T-helper 1 cell (primary cell): ENCODE measurements at places on chromosomes 4 and X.

DNA sequence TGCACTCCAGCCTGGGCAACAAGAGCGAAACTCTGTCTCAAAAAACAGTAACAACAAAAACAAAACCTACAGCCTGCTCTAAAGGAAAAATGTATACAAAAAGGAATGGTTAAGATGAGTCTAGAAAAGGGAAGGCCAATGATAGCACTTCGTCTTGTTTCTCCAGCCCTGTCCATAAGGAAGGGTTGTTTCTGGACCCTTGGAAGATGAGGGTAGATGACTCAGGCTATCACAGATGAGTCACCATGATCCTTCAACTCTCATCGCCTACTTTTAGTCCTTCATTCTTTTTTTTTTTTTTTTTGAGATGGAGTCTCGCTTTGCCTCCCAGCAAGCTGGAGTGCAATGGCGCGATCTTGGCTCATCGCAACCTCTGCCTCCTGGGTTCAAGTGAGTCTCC, 8.8 kb downstream of the PLA2G12A start:
- DNase-seq, result no peak

DNA sequence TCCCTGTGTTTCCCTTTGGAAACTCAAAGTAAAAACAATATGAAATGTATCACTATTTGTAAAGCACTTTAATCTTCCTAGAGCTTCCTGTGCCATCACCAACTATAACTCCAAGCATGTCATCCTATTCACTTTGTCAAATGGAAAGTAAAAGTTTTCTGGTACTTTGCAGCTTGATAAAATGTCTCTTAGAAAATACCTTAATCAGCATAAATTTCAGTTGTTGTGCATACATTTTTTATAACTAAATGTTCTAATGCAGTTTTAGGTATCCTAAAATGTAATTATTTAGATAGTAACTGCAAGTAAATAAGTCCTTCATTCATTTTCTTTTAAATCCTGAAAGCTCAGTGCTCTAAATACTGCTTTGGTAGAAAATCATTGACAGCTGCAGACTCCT, 558.7 kb downstream of the GRID2 start:
- no peak for DNase-seq

DNA sequence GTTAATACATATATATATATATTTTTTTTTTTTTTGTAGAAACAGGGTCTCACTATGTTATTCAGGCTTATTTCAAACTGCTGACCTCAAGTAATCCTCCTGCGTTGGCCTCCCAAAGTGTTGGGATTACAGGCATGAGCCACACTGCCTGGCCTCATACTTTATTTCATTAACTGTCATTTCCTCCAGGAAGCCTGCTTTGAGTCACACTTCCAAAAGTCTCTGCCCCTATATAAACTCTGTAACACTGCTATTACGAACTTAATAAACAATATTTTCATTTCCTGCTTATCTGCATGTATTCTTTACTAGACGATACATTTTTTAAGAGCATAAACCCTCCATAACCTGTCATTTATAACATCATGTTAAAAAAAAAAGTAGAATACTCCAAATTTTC, 167.2 kb downstream of the WDFY3 start:
- DNase-seq, result no peak

GRCh38 chrX:57156397-57157049, 19.3 kb upstream of the SPIN2A start:
- DNase-seq, result no peak

DNA sequence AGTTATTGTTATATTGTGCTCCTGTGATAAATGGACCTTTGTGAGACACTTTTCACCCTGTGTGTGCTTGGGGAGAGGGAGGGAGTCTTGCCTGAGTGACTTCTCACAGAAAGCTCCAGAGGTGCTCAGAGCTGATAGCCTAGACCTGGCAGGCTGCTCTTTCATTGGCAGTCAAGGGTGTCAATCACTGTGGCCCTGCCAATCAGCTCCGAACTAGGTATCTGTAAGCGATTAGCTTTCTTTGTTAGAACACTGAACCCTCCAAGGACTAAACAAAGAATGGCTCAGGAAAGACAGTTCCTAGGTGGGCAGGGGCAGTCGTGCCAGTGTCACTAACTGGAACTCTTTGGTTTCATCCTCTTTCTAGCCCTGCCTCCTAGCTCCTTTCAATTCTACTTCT, 2.7 kb upstream of the NALF2 start:
- no peak for DNase-seq

DNA sequence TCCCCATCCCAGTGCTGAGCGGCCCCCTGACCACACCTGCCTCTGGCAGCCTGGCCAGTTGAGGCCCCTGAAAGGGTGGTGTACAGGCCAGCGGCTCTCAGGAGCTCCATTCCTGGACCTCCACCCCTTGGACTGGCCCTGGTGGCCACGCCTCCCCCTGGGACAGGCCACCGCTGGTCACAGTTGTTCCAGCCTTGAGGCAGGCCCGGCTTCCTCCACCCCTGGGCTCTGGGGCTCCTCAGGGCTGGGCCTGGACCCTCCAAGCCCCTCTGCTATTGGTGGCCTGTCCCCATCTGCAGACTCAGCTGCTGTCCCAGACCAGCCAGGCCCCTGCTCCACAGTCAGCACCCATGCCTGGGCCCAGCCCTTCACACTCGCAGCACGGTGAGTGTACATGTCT, 93.2 kb upstream of the NKX1-1 start:
- DNase-seq, result no peak

- no peak for DNase-seq
Measured at GRCh38 chr4:139526928-139527327, 29.1 kb downstream of the SETD7 start.

DNA sequence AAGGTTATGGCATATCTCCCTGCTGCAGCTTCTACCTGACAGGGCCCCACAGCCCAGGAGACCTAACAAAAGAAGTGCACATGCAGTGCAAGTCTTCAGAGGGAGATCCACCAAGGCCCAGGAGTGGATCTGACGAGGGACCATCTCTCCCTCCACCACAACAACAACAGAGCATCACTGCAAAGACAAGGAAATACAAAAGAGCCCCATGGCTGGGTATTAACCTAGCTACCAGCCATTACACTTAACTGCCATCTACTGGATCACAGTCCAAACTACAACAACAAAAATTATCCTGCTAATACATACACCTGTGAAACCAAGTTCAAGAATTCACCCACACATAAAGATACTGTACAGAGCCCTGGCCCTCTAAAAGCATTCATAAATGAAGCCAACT, 280.2 kb upstream of the SLC7A11 start:
- DNase-seq, result no peak

GRCh38 chr4:78002260-78002659, 54.9 kb upstream of the FRAS1 start:
- DNase-seq, result no peak

DNA sequence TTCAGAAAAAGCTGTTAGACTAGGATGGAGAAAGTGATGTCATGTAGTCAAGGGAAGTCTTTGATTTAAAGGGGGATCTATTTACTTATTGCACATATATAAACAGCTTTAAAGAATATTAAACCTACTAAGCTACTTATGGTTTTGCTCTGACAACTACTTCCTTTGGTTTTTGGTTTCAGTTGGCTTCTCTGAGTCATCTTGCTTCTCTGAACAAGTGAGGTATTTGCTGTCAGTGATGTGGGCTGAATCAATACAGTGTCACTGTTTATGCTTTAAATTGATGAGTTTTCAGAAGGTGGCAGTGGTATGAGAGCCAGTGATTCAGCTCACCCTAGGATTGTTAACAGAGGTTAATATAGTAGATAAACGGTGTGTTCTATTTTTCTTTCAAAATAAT, 75.1 kb downstream of the CEP44 start:
- DNase-seq, result no peak

- no peak for DNase-seq
Measured at GRCh38 chr4:123672987-123673386, 276.4 kb downstream of the SPRY1 start.

- no peak for DNase-seq
Measured at GRCh38 chrX:80022363-80023031, 7.9 kb downstream of the TBX22 start.

GRCh38 chr4:14379183-14379582, 623.1 kb upstream of the CPEB2 start:
- DNase-seq, result no peak

- DNase-seq, result no peak
Measured at GRCh38 chrX:153446950-153447580, 1.2 kb upstream of the TREX2 start.

- DNase-seq, result no peak
Measured at GRCh38 chrX:143536176-143536575, 18.9 kb upstream of the SPANXN3 start.

- no peak for DNase-seq
Measured at GRCh38 chrX:136766785-136767103, 14.0 kb downstream of the ARHGEF6 start.

GRCh38 chr4:123449780-123450179, 53.2 kb downstream of the SPRY1 start:
- no peak for DNase-seq

DNA sequence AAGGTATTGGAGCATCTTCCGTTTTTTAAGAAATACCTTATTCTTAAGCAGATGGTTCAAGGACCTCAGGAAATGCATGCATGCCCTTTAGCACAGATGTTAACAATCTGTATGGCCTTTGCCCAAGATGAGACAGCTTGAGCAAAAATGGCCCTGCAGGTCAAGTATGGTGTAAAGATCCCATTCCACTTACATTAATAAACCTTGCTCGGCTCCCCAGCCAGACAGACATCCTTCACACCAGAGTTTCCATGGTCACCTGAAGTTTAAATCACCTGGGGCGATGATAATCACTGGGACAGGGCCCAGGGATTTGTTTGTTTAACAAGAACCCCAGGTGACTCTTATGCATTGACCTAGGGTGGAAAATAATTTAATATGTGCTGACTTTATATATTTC, 287.0 kb upstream of the NOCT start:
- no peak for DNase-seq

GRCh38 chrX:53481093-53481492, 46.9 kb upstream of the HSD17B10 start:
- DNase-seq, result no peak

DNA sequence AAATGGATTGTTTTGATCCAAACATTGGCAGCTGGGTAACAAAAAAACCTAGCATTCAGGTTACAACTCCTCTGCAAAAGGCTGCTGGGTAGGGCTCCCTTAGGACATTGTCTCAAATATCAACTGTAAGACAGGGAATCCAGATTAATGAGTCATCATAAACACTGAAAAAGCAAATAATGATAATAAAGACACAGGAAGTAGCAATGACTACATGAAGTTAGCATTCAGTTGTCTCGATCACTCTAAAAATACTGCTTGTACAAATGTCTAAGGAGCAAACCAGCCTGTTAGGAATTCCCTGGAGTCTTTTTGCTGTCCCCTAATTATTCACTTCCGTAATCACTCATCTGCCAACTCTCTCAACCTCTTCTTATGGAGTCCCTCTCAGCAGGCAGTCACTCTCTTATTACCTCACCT, 259.2 kb downstream of the GPC3 start:
- DNase-seq, result no peak

DNA sequence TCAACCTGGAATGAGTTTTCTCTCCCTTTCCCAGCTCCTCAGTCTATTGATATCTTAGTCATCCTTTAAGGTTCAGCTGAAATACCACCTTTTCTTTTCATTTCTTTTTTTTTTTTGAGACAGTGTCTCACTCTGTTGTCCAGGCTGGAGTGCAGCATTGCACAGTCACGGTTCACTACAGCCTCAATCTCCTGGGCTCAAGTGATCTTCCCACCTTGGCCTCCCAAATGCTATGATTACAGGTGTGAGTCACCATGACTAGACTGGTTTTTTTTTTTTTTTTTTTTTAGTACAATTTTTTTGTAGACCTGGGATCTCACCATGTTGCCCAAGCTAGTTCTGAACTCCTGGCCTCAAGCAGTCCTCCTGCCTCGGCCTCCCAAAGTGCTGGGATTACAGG, 28.9 kb downstream of the AFF1 start:
- DNase-seq, result no peak

GRCh38 chr4:47010347-47010911, 17.0 kb upstream of the GABRA4 start:
- DNase-seq, result no peak

DNA sequence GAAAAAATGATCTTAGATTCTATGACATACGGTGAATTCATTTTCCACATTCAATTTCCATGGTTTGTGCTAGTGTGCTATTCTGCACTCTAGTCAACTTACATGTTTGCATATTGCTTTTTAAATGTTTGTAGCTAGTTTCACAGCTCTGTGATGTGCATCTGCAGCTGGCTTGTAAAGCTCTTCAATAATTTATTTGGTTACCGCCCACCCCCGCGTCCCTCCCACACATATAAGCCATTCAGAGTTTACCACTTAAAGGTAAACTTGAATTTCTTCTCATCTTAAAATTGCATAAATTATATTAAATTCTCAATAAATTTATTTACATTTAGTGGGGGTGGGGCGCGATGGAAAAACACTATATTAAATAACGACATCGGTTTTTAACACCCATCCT, 291 bp upstream of the NBDY start:
- DNase-seq, result no peak

DNA sequence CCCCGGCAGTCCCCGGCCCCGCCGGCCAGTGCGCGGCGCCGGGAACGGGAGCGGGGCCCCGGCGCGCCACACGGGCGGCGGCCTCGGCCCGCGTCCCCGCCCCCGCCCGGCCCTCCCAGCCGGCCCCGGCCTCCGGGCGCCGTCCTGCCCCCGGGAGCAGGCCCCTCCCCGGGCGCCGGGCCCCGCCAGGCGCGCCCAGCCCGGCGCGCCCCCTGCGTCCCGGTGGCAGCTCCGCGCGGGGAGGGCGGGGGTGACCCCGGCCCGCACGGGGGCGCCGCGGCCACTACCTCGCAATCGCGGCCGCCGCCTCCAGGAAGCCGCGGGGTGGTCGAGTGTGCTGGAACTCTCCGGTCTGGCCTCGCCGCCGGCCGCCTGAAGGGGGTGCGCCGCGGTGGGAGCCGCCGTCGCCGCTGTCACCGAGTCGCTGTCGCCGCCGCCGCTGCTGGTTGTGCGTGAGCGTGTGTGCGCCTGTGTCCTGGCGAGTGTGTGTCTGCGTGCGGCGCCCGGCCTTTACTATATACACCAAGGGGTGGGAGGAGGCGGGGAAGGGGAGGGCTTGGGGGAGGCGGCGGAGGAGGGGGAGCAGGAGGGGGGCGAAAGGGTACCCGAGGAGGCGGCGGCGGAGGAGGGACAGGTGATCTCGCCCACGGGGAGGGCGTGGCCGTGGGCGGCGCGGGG, at the start of gene RAI2:
RAI2 (minus strand) TSS at position 488 of the 678 bp plus-strand sequence. CDS start 59,288 bp downstream, outside the sequence.
- DNase-seq, result peak; percentile 10

GRCh38 chr4:180028682-180029081, 2214.5 kb upstream of the TENM3 start:
- DNase-seq, result no peak

DNA sequence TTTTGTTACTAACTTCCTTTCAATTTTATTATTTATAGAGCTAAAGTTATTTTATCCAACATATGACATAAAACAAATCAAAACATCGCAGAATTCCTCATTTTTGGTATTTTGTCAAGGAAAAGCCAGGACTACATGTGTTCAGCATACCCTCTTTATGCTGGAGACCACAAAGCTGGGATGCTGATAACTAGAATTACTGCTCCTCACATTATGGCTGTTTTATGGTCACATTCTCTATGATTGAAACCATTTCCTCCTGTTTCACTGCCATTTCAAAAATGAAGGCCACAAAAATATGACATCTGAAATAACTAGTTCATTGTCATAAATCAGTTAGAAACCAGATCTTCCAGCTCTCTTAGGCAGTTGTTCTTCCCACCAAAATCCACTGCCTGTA, 41.7 kb downstream of the KLHL34 start:
- no peak for DNase-seq
